ENCODE measurements at places on chromosomes 7 and 10.

DNA sequence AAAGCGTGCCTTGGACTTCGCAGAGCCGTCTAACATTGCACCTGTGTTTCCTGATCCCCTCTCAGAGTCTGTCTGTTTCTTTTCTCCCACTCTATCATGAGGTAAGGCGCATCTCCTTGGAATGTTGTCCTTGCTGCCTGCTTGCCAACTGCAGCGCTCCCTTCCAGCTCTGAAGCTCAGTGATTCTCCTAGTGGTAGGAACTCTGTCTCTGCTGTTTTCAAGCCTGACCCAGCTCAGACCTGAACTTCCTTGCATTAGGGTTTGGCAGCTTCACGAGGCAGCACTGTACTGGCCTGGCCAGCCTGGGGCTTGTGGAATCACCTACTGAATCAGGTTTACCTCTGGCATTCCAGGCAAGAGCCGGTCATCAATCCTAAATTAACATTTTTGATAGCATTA is 123.9 kb downstream of the CREB5 start:
- DNase-seq, result peak; percentile 50

GRCh38 chr7:50353894-50354595 is 49.5 kb downstream of the IKZF1 start:
- no peak for DNase-seq

- no peak for DNase-seq
These were observed 85.5 kb downstream of the KIAA1549 start for GRCh38 chr7:138895679-138896078.

GRCh38 chr7:47503281-47503680 is 78.6 kb downstream of the TNS3 start:
- DNase-seq, result no peak

DNA sequence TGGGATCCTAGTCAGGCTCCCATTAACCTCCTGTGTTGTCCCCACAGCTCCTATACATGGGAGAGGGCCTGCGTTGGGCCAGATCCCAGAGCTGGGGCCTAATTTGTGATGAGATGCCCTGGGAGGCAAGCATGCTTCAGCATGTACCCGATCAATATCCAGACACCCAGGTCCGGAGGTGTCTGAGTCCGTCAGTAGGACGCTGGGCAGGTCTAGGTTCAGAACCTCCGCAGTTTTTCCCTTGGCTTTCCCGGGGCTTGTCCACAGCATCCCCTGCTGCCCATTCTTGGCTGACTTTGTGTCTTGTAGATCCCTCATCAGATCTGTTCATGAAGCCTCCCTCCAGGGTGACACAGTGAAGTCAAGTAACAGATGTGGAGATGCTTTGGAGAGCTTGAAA is 32.7 kb upstream of the RBAK start:
- DNase-seq, result no peak

GRCh38 chr7:112292162-112292561 is 85.7 kb downstream of the ZNF277 start:
- DNase-seq, result no peak

- DNase-seq, result no peak
These were observed 1.8 kb downstream of the SH2D4B start for GRCh38 chr10:80539421-80540031.

DNA sequence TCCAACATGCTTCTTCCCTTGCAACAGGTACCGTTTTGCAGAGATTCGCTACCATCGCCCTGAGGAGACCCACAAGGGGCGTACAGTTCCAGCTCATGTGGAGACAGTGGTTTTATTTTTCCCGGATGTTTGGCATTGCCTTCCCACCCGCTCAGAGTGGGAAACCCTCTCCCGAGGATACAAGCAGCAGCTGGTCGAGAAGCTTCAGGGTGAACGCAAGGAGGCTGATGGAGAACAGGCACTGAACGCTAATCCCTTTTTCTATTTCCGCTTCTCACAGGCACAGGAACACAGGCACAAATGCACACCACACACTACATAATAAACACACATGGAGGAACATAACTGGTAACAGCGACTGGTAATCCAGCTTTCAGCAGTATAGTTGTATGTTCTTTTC is 35.2 kb downstream of the CCAR1 start:
- DNase-seq, result no peak

GRCh38 chr7:86706406-86706805 is 62.7 kb downstream of the GRM3 start:
- no peak for DNase-seq

GRCh38 chr10:128144547-128144946 is 18.3 kb upstream of the MKI67 start:
- DNase-seq, result no peak

GRCh38 chr10:489330-489729 is 200.1 kb downstream of the DIP2C start:
- no peak for DNase-seq

GRCh38 chr7:117894037-117894436 is 20.8 kb upstream of the CTTNBP2 start:
- no peak for DNase-seq

DNA sequence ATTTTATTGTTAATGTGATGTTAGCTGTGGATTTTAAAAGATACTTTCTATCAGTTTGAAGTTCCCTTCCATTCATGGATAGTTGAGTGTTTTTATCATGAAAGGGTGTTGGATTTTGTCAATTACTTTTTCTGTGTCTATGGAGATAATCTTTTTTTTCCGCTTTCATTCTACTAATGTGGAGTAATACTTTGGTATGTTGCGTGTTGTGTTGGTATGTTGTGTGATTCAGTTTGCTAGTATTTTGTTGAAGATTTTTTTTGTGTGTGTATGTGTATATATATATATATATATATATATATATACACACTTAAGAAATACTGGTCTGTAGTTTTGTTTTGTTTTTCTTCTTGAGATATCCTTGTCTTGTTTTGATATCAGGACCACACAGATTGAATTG is 100.3 kb downstream of the CCSER2 start:
- no peak for DNase-seq

GRCh38 chr10:81838950-81839349 is 36.0 kb upstream of the NRG3 start:
- peak; percentile 29 for DNase-seq

DNA sequence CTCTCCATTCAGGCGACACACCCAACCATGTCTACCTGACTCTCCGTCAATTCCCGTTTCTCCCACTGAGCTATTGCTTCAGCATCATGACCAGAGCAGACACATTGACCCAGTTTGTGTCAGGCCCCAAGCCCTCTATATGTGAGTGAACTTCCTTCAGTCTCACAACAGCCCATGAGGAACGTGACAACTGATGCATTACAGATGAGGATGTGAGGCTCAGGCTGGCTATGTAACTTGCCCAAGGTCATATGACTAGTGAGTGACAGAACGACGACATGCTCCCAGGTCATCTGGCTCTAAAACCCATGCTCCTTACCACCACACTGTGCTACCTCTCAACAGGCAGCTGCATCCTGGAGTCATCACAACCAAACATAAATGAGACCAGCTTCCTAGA is 3.7 kb downstream of the TMEM140 start:
- DNase-seq, result no peak

- no peak for DNase-seq
These were observed 13.1 kb upstream of the SLC26A3 start for GRCh38 chr7:107816011-107816566.

- no peak for DNase-seq
These were observed 830.2 kb upstream of the LRRTM3 start for GRCh38 chr10:66095610-66096009.

Data from iPS DF 6.9 (cell line).